Fibroblast of gingiva (primary cell): ENCODE measurements at places on chromosomes 13 and 19.

- DNase-seq: no peak
These were observed 102.9 kb downstream of the TEX26 start for GRCh38 chr13:31035185-31035965.

- DNase-seq: peak; percentile 53
These were observed 103.3 kb downstream of the DLEU7 start for GRCh38 chr13:50740052-50740741.

- peak; percentile 37 for DNase-seq
These were observed 54.3 kb downstream of the SLAIN1 start for GRCh38 chr13:77751513-77752456.

- DNase-seq: peak; percentile 40
These were observed 188.0 kb upstream of the IRS2 start for GRCh38 chr13:109974354-109974753.

GRCh38 chr13:72886272-72887067 lies 104.5 kb downstream of the PIBF1 start:
- peak; percentile 37 for DNase-seq

DNA sequence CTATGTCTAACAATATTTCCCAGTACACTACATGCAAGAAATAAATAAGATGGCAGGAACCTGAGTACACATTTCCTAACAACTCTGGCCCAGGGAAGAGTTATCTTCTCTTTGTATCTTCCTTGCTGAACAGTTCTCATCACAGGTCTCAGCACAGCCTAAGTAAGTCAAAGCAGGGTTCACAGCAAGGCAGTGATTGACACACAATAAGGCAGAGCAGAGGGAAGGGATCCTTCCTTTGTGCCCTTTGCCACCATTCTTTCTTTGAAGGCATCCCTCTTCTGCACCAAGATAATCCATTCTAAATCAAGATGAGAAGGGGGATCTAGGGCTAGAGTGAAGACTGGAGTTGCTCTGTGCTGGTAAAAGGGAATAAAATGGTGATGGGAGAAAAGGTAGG lies 73.4 kb upstream of the TRPC4 start:
- DNase-seq: no peak

- DNase-seq: no peak
These were observed 34.0 kb downstream of the WDR87 start for GRCh38 chr19:37872383-37872782.
